ENCODE measurements at places on chromosomes 2 and 18.
A peak's percentile ranks its signal among the peaks of the same experiment; 100 is the strongest.

DNA sequence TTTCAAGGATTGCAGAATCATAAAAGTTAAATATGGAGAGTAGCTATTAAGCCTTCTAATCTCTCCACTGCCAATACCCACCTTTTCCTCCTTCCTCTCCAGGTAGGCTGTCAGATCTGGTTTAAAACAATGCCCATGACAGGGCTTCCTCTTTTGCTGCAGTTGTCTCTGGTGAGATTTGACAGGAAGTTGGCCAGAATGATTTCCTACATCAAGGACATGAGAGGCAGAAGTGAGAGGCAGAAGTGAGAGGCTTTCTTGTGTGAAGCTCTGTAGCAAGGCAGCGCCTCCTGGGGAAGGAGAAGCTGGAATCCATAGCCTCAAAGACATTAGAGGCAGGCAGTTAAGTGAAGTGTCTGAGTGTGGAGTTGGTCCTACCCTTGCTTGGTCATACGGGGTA, 385.7 kb downstream of the HRH4 start:
- no peak for DNase-seq

DNA sequence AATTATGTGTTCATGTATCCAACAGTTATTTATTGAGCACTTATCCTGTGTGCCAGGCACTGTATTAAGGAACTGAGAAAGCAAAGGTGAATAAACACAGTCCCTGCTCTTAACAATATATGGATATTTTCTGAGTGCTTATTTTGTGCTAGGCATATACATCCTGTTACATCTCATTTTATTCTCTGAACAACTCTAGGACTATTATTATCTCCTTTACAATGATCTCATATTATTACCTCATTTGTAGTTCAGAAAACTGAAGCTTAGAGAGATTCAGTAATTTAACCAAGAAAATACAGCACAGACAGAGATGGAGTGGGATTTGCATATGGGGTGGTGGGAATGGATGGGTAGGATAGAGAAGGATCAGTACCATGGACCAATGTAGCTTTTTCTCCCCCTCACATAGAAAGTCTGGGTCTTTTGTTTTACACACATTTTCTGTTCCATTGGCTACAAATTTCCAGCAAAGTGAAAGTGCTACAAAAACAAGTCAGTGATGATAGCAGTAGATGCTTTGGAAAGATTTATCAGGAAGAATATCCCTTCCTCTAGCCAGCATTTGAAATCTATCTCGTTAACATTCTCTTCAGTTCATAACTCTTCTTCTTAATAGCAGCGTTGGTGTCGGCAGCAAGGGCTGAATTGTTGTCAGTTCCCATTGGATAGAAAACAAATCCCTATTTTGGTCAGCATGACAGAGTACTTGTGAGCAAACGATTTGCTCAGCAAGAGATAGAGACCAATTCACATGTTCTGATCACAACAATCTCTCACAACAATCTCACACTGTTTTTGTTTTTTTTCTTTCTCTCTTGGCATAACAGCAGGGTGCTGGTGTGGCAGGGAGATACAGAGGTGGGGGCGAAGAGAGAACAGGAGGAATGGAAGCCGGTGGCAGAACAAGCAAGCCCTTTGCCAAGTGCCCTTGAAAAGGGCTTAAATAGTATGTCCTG, 102.2 kb upstream of the KCTD1 start:
- DNase-seq: no peak

GRCh38 chr2:28108143-28108542, 217.6 kb downstream of the BABAM2 start:
- DNase-seq: no peak

GRCh38 chr2:183967756-183968155, 630.6 kb upstream of the ZNF804A start:
- DNase-seq: no peak

- peak; percentile 97 for DNase-seq
Measured at GRCh38 chr2:97663962-97664635, at the start of gene ACTR1B. Gene ACTR1B, minus strand, starts transcription at chr2:97664044. Its CDS starts 154 bp downstream, at chr2:97663890.

DNA sequence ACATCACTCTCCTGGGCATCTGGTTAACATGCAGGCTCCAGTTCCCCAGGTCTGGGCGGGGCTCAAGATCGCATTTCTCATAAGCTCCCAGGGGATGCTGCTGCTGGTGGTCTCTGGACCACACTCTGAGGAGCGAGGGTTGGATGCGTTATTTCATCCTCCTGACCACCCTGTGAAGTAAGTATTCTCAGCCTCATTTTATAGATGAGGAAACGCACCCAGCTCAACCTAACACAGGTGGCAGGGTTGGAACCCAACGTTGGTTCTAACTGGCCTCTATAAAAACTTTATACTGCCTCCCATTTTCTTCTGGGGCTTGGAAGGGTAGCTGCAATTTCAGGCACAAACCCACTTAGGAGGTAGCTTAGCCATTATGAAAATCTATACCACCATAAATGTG, 120.5 kb downstream of the FAM210A start:
- no peak for DNase-seq

GRCh38 chr2:150036622-150037021, 449.0 kb upstream of the MMADHC start:
- no peak for DNase-seq

DNA sequence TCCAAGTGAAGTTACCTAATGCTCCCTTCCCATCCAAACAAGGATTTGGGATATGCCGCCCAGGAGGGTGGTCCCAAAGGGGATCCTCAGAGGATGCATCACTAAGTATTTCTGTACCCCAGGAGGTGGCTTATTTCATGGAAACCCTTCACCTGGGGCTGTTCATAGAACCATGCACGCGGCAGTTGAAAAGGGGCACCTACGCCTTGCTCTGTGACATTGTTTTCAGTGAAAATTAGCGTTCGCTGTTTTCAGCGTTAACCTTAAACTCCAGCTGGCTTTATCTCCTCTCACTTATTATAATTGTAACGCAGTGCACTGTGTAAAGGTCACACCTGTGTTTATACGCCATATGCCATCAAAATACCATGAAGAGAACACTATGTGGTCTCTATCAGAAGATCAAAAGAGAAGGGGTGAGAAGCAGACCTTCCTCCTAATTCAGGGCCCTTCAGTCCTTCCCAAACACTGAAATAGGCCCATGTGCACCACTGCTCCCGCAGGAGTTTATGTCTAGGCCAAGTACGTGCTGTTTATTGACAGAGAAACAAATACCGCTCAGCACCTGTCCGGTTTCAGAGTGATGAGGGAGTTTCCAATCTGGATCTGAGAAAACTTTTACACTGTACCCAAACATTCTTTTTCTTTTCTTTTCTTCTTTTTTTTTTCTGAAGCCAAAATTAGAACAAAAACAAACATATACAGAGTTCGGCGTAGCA, 162.1 kb downstream of the BCL2 start:
- no peak for DNase-seq

GRCh38 chr2:37585982-37586621, 85.3 kb downstream of the CDC42EP3 start:
- peak; percentile 63 for DNase-seq

DNA sequence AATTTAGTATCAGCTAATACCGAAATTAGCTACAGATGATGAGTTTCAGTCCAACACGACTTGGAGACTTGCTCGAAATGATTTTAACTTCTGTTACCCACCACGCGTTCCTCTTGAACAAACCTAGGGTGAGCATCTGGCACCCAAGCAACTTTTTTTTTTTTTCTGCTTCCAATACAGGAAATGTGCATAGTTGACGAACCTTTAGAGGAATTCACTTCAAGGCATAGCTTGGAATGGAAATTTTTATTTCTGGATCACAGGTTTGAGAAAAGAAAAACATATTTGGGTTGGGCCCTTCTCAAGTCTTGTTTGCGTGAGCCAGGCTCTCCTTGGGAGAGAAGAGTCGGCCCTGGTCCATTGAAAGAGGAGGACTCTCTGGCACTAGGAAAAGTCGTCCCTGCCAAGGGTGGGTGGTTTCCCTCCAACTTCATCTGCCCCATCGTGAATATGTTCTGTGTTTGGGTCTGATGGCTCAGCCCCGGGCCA, 37.4 kb upstream of the RPL31 start:
- DNase-seq: no peak

GRCh38 chr2:1976728-1977416, 232.6 kb upstream of the PXDN start:
- DNase-seq: no peak

DNA sequence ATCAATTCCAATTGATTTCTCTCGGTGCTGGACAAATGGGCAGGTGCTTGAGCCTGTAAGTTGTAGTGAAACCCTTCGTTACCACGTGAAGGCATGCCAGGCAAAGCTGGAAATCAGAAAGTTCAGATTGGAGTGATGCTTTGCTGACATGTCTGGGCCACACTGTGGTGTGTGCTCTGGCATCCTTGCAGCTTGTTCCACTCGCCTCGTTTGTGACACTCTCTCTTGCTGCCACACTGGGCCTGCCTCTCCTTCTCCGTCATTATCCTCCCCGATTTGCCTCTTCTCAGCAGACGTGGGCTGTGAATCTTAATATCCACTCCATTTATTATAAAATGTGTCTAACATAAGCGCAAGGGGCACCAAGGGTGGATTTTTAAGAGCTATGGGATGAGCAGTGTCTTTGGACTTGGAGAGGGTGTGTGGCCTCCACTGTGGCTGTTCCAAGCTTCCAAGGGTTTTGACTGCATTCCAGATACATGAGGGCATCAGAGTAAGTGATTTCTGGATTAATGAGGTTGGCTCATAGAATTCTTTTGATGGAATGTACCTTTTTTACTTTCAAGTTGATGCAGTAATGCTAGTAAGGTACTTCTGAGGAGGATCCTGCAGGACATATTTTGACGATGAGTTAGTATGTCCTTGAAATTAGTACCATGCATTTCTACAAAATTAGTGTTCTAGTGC, 238.8 kb downstream of the TPGS2 start:
- DNase-seq: no peak

GRCh38 chr2:106517329-106517728, 30.2 kb downstream of the CD8B2 start:
- DNase-seq: no peak

DNA sequence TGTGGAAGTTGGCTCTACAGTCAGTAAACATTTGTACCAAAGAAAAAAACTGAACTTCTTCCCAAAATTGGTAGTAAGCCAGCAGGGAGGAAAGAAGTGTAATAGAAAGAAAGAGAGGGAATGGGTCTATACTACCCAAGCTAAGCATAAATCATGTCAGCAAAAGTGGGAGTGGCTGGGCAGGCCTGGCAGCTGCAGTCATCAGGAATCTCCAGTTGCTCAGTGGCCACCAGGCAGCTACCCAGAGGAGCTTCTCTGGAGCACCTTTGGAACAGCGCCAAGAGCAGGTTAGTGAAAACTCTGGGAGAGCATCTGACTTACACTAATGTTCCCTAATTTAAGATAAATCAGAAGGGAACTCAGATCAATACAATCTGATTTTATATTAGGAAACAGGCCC, 14.3 kb downstream of the FRZB start:
- no peak for DNase-seq

GRCh38 chr2:39649511-39649910, 16.2 kb upstream of the TMEM178A start:
- DNase-seq: no peak

- no peak for DNase-seq
Measured at GRCh38 chr2:38505779-38506178, 96.9 kb downstream of the HNRNPLL start.

- DNase-seq: no peak
Measured at GRCh38 chr2:16739778-16740581, 74.3 kb upstream of the CYRIA start.

GRCh38 chr2:59196491-59196890, 955.4 kb upstream of the FANCL start:
- no peak for DNase-seq

DNA sequence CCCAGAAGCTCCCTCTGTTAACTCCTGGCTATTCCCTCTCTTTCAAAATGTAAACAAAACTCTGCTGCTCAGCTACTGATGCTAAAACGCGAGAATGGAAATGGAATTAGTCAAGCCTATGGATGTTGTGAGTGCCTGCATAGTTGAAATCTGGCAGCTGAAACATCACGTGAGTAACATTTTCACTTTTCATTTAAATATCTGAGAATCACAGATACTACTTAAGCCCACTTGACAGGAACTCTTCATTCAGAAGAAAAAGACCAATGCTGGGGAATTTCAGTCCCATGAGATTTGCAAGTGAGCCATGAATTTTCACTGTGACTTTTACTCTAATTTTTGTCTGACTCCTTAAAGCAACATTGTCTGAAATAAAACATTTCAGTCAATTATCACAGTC, 215.3 kb upstream of the SESTD1 start:
- no peak for DNase-seq

DNA sequence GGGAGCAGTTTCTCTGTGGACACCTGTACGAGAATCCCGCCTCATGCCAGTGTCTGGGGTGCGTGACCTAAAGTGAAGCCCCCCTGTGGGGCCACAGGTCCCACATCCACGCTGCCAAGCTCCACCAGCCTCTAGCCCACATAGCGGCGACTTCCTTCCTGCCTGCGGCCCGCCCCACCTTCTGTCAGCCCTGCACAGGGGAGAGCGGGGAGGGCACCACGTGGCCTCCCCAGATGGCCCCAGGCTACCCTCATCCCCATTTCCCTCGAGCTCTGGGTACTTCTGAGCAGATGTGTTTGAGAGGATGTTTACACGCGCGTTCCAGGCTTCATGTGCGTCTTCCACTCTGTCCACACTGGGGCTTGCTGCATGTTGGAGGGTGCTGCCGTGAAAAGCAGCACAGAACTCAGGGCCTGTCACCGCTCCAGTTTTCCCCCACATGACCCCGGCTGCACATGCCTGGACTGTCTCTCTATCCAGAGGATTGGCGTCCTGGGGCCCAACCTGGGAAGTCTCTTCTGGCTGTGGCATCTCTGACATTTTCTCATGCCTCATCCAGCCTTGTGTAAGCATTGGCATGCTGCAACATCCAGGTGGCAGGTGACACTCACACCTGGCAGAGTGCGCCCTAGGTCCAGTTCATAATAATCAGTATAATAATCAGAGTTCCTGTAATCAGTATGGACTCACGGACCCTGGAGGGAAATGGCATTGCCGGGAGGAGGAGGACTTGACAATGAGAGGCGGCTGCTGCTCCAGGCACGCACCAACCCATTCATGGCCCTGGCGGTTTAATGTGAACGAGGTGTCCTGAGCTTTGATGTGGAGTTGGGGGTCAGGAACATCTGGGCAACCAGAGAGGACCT, 146.3 kb upstream of the TWIST2 start:
- DNase-seq: no peak

DNA sequence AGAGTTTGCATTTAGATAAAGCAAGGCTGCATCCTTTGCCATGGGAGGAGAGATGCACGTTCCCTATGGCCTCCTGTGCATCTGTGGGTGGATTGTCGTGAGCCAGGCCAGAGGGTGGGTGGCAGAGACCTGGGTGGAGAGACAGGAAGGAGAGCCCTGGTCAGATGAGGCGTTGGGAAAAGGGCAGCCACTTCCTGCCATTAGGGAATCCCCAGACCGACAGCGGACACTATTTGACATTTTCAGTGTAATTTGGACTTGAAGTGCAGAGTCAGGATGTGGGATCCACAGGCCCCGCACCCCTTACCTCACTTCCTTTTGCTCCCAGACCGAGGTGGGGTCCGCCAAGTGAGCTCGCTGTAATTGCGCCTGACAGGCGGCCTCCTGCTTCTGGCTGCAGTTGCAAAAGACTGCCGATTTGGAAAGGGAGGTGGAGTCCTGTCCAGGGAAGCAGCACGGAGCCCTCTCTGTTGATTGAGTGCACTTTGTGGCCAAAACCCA, 150.0 kb downstream of the DYSF start:
- DNase-seq: no peak
